Suppressor macrophage treated with lipopolysaccharide for 4 hours (primary cell): ENCODE measurements at places on chromosomes 6 and 20.
A peak's percentile ranks its signal among the peaks of the same experiment; 100 is the strongest.

GRCh38 chr6:53058388-53059195 lies 6.6 kb upstream of the FBXO9 start:
- no peak for DNase-seq

GRCh38 chr20:1777476-1777820 lies 117.8 kb upstream of the SIRPA start:
- DNase-seq, result no peak

- no peak for DNase-seq
Measured at GRCh38 chr20:2729251-2729713, 36.7 kb downstream of the EBF4 start.

- no peak for DNase-seq
Measured at GRCh38 chr20:3459881-3460307, 10.9 kb upstream of the ATRN start.

- peak; percentile 40 for DNase-seq
Measured at GRCh38 chr6:105459864-105460263, 57.0 kb upstream of the PREP start.

GRCh38 chr6:90256698-90257485 lies 39.8 kb downstream of the BACH2 start:
- DNase-seq, result no peak

GRCh38 chr6:124798942-124799496 lies 163.2 kb upstream of the RNF217 start:
- no peak for DNase-seq

GRCh38 chr6:104705916-104706442 lies 153.7 kb downstream of the HACE1 start:
- no peak for DNase-seq

DNA sequence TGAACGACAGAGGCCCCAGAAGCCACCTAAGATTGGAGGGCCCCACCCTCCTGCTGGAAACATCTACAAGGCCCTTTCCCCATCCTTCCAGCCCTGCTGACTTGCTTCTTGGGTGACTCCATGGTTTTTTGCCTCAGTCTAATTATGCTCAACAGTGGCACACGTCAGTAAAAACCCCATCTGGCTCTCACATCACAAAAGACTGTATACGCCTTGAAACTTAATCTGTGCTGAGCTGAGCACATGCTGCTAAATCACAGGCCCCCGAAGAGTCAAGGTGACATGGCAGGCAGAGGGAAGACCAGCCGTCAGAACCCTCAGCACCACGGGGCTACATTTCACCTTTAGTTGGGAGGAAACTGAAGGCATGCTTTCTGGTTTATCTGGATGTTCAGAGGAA lies 323.1 kb downstream of the CDH26 start:
- no peak for DNase-seq

DNA sequence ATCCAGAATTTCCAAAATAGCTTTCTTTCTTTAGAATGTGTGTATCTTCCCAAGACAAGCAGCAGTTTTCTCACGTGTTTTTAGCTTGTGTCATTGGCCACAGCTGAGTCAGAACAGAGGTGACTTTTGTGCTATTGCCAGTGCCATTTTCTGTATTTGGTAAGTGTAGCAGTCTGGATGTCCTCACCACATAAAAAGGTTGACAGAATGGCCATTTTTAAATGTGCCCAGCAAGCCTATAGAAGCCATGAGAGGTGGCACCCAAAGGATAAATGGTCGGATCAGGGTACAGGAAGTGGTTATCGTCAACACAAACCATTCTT lies 269.5 kb upstream of the HSF2 start:
- no peak for DNase-seq

DNA sequence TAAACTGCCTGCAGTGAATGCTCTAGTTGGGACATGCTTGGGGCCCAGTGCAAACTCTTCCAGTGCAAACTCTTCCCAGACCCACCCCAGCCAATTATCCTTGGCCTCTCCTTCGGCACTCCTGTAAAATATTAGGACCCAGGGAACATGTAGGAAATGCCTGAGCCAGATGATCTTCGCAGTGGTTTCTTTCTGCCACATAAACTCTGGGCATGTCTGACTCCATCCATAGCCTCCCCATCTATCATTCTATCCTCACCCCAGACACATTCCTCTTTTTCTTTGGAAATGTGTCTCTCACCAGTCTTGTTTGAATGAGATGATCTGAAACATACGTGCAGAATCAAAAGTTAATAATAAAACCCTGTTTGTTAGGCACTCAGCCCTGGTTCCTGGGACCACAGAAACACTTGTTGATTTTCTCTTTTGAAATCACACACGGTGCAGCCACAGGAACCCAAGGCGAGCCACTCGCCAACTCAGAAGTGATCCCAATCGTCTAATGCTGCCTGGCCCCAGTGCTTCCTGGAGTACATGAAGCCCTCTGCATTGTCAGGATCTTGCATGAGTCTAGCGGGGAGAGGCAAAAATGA lies 108.9 kb upstream of the CST7 start:
- DNase-seq, result no peak

GRCh38 chr6:140018588-140018987 lies 644.1 kb upstream of the CITED2 start:
- DNase-seq, result no peak

GRCh38 chr6:90217506-90218127 lies 79.0 kb downstream of the BACH2 start:
- no peak for DNase-seq

DNA sequence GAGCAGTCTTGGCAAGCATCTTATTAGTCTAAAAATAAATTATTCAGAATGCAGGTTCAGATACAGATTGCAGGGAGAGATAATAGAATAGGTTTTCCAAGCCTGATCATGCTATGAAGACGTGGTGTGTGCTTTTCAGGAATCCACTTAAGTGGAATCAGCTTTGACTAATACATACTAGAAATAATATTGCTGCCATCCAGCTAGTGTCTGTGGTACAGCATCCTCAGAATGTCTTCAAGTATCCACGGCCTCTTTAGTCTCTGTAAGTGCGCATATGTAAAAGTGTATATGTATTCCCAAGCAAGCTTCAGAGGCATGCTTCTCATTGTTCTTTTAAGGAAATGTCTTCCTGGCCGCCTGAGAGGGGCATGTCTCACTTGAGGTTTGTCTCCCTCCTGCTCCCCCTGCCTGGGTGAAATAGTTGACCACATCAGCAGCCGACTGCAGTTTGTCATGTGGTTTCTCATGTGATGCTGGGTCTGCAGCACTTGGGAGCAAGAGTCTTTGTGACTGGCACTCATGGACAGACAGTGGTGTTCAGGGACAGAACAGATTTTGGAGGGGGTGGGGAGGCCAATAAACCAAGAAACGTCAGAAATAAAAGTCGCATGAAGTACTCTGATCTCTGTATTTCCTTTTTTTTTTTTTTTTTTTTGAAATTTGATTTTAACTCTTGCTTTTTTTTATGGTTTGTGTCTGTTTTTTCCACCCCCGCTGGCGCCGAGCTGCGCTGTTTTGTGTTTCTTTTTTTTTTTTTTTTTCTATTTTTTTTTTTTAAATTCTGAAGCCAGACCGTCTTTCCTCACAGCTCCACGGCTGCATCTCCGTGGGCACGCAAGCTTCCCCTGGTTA lies 150.8 kb downstream of the PRL start:
- DNase-seq, result no peak

DNA sequence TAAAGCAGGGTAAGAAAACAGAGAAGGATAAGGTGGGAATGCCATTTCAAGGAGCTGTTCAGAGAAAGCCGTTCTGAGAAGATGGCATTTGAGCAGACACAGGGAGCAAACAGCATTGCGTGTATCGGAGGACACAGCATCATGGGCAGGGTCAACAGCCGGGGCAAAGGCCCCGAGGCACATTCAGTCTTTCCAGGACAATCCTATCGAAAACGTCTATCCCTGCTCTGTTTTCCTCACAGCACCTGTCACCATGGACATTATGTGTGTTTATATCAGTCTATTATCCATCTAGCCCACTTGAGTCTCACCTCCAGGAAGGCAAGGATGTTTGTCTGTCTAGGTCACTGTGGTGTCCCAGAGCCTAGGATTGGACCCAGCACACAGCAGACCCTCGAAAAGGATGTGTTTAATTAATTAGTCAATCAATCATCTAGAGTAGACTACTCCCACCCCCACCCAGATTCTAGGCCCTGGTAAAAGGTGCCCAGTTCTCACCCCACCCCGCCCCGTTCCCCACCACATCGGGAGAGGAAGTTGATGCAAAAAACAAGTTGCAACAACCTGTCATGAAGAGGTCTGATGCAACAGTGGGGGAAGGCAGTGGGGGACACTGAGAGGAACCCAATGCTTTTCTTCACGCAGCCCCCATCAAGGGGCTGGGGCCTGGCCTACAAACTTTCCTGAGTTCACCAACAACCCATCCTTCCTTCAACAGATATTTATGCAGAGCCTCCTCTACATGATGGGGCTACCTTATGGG lies 66.6 kb downstream of the PREX1 start:
- DNase-seq, result peak; percentile 48

DNA sequence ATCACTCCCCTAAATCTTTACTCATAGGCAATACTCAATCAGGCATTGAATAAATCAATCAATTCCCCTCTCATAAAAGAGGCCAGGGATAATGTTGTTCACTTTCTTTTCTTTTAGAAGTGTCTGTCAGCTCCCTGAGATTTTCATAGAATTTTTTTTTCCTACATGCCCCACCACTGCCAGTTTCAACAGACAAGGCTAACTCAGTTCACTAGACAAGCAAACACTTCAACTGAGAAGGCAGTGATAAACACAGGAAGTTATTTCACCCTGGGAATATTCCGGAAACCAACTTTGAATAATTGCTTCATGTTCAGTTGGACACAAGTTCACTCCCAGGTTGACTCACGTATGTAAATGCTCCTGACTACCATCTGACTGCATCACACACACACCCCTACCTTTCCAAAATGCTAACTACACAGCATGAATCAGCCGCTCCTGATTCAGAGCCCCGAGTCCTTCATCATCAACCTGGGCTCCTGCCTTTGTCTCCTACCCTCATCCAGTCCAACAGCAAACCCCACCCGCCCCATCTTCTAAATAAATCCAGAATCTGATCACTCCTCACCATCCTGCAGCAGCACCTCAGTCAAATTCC lies 143.9 kb downstream of the BCAS1 start:
- peak; percentile 88 for DNase-seq

GRCh38 chr6:156658966-156659821 lies 118.0 kb upstream of the ARID1B start:
- DNase-seq, result no peak

- DNase-seq, result peak; percentile 6
Measured at GRCh38 chr6:22954749-22955385, 385.5 kb downstream of the HDGFL1 start.

DNA sequence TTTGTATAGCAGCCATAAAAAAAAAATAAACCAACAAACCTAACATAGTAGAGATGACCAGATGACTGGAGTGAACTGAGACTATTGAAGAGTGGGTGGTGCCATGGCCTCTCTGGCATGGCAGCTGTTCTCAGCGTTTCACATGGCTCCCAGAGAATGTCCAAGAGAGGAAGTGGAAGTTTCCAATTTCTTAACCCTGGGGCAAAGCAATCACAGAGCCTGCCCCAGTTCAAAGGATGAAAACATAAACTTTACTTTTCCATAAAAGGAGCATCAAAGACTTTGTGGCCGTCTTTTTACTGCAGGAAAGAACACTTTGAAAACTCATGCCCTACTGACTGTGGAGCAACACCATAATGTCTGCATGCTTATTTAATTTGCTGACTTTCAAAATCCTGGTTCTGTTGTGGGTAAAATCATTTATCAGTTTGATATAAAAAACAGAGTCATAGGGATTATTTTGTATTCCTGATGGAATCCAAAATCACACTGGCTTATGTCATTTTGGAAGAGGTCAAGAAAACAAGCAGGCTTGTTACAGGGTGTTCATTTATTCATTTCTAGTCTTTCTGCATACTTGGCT lies 165.4 kb downstream of the SLC35B3 start:
- no peak for DNase-seq

- DNase-seq, result no peak
Measured at GRCh38 chr6:143629104-143630080, 48.4 kb upstream of the PHACTR2 start.

GRCh38 chr6:11188161-11188915 lies 44.1 kb downstream of the NEDD9 start:
- DNase-seq, result no peak

DNA sequence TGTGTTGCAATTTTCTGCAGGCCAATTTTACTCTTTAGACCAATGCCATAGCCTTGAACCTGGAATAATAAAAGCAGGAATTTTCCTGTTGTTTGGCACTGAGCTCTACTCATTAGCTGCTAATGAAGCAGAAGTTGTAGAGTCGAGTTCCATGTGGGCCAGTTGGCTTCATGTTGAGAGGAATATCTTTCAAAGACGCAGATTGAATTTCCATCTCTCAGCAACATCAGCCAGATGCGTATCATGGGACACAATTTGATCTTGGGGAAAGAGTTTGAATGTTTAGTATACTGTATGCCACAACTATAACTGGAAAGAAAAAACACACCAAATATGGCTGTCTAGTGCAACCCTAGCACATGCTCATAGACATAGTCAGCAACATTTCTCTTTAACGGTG lies 259.6 kb downstream of the BCKDHB start:
- no peak for DNase-seq

GRCh38 chr6:1630771-1631217 lies 21.1 kb downstream of the FOXC1 start:
- DNase-seq, result no peak

DNA sequence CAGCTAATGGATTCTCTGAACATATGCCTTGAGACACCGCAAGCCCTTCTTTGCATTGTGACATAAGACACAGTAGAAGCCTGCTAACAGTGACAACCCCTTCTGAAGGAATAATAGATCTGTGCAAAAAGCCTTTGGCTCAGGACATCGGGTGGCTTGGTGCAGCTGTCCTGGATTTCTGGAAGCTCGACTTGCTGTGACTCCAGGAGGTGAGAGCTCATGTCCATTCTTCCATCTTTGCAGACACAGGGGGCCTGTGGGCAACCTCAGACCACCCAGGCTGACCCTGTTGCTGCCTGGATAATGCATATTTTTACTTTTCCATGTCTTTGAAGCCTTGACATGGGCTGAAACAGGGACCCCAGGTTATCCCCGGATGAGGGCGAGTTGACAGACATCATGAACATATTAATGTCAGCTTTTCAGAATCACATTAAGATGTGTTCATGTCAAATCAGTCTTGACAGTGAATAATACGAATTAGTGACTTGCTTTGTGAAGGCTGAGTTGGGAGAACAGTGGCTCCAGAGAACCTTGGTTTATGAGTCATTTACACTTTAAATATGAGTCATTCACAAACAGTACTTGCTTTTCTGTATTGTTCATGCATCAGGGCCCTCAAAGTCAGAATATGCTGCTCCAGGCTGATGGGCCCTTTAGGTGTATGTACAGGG lies 66.8 kb upstream of the IYD start:
- peak; percentile 40 for DNase-seq

DNA sequence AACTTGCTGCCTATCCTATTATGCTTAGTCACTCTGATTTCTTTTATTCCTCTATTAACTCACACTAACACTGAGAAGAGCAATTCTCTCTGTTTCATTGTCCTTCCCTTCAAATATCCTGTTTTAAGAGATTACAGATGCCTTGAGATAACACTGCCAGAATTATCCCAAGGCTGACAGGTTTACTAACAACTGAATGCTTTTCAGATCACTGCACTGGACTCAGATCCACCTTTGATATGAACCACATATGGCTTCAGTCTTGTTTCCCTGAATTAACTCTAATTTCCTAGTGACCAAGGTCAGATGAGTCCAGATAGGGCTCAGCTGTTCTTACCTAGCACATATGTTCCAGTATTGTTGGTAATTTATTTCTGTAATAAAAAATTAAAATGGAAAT lies 633.1 kb downstream of the GRIK2 start:
- no peak for DNase-seq
